ENCODE measurements at places on chromosomes 5 and 9.

- DNase-seq: no peak
Observed at GRCh38 chr9:95890594-95890993, 15.1 kb downstream of the ERCC6L2 start.

DNA sequence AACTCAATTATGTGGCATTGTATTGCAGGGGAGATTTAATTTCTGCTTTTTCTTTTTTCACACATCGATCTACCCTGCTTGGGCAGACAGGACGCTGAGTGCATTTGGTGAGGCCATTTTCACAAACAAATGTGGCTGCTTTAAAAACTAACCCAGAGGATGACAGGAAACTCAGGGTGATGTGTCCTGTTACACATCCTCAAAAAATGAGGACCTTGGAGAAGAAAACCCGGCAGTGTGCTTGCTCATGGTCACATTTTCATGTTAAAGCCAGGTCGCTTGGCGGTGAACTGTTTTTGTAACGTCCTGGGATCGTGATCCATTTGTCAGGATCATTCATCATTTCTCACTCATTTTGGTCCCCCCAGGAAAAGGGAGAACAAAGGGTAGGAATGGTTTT, 478.3 kb upstream of the ADAMTS16 start:
- no peak for DNase-seq

- no peak for DNase-seq
Observed at GRCh38 chr5:53996008-53996407, 314.4 kb downstream of the ARL15 start.

GRCh38 chr5:100790170-100790665, 112.9 kb downstream of the ST8SIA4 start:
- no peak for DNase-seq

DNA sequence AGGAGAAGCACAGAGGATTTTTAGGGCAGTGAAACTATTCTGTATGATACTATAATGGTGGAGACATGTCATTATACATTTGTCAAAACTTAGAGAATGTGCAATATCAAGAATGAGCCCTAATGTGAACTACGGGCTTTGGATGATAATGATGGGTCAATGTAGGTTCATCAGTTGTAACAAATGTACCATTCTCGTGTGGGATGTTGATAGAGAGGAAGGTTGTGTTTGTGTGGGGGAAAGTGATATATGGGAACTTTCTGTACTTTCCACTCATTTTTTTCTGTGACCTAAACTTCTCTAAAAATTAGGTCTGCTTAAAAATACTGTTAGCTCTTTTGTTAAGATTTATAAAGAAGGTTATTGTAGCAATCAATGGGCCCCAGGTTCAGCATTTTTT, 138.9 kb downstream of the SPATA31D1 start:
- DNase-seq: no peak

DNA sequence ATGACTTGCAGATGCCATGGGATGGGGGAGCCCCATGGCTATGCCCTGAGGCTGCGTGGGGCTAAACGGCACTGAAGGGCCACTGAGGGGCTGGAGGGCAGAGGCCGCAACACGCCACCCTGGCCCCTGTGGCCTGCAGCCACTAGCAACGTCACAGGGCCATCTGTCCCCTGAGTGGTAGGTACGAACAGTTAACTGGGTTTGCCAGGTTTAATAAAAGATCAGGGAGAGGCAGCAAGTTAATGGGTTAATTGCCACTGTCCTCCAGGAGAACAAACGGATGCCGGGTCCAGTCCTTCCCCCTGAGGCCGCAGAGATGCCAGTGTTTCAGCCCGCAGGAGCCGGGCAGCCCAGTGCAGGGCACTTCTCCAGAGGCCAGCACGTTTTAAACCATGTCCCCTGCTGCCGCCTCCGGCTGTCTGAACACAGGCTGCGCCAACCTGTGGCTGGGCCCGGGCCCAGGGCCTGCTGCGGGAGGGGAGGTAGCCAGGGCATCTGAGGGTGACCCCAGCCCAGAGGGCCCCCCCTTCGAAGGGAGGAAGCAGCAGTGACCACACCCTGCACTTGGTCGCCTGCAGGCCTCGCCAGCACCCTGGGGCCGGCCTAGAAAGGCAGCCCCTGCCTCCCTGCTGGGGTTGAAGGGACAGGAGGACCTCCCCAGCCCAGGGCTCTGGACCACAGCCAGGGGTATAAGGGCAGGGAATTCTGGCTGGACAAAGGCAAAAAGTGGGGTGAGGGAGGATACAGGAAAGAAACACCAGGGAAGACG, 227.3 kb downstream of the FANCC start:
- no peak for DNase-seq

GRCh38 chr9:33043671-33044070, 18.6 kb downstream of the DNAJA1 start:
- no peak for DNase-seq

GRCh38 chr9:98220911-98221310, 28.5 kb upstream of the CORO2A start:
- DNase-seq: no peak

- DNase-seq: no peak
Observed at GRCh38 chr9:104984948-104985347, 57.0 kb upstream of the ABCA1 start.
